GM23248 (cell line): ENCODE measurements at places on chromosomes 4 and X.

DNA sequence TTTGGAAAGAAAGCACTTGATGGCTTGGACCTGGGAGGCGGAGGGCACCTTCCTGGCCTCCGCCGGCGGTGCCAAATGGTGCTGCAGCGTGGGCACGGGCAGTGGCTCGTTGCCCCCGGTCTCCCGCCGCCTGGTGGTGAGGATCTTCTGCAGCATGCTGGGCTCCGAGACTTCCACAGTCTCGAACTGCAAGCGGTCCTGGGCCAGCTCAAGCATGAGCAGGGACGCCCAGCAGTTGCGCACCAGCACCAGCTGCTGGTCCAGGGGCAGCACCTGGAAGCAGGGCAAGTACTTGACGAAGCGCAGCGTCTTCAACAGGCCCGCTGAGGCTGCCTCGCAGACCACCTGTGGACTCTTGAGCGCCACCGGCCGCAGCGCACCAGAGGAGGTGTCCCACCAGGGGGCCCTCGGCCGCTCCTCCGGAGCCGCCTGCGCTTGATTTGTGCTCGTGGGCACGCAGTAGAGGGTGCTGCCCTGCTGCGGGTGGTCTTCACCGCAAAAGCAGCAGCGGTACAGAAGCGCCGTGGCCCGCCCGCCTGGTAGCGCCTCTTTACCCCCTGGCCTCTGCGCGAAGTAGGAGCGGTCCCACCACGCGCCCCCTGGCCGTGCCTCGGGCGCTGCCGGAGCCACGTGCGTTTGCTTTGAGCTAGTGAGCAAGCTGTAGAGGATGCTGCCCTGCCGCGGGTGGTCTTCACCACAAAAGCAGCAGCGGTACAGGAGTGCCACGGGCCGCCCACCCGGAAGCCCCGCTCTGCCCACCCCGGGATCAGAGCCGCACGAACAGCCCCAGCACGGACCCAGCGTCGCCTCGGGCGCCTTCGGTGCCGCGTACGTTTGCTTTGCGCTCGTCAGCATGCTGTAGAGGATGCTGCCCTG is 689 bp downstream of the NR0B1 start:
- DNase-seq = peak; percentile 45

DNA sequence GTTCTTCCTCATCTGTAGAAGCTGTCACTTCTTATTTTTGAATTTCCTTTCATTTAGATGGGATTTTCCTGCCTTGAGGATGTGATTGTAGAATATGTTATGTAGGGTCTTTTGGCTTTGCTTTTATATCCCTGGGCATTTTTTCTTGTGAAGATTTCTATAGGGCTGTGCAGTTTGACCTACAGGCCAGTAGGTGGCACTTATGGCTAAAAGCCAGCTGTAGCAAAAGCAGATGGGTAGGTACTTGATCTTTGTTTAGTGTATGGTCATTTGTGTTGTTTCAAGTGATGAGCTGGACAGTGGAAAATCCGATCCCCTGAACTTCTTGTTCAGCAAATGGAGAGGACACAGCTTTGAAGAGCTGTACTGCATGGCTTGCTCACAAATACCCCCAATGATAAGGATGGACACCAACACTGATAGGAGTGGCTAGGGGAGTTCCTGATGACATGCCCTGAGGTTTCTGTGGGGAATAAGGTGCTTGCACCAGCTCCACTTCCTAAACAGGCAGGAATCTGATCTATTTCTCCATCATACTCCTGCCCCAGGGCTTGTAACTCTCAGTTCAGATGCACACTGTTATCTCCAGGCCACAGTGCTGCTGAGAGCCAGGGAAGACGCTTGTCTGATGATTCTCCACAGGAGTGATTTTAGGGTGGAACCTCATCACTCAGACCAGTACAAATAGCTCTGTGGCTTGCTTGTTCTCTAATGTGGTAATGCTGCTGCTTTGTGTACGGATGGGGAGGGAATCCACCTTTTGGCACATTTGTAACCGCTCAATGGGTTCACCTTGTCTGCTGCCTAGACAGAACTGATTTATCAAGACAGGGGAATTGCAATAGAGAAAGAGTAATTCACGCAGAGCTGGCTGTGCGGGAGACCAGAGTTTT is 417.1 kb upstream of the MAGEB16 start:
- DNase-seq = peak; percentile 28

GRCh38 chr4:3462790-3463415 is at the start of gene DOK7:
Gene DOK7, plus strand, starts transcription at chr4:3463306. Its CDS starts 70 bp downstream, at chr4:3463376.
- peak; percentile 17 for DNase-seq

GRCh38 chrX:137215467-137215866 is 181.7 kb upstream of the GPR101 start:
- no peak for DNase-seq

GRCh38 chr4:8649631-8650361 is 57.2 kb downstream of the CPZ start:
- DNase-seq = no peak

DNA sequence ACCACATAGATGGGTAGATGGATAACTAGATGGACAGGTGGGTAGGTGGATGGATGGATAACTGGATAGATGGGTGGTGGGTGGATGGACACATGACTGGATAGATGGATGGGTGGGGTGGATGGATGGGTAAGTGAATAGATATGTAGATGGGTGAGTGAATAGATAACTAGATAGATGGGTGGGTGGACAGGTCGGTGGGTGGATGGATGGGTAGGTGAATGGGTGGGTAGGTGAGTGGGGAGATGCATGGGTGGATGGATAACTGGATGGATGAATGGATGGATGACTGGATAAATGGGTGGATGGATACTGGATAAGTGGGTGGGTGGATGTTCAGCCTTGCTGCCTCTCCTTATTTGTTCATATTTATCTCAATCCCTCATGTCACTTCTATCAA is 52.1 kb upstream of the MTNR1A start:
- no peak for DNase-seq

DNA sequence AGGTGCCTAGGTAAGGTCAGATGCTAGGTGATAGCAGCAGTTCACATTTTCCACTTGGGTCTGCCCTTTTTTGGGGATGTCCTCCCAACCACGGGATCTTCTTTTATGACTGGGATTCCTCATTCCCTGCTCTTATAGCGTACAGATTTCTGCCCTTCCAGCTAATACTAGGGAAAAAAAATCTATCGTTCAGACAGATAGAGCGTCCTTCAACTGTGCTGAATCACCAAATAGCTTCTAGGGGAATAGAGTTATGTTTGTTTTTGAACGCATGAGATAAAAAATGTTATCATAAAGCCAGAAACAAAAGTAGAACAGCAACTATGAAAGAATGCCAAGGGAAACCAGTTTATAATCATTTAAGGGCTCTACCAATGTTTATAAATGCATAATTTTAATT is 13.0 kb downstream of the RAP2C start:
- no peak for DNase-seq

GRCh38 chr4:13137390-13137789 is 346.8 kb downstream of the RAB28 start:
- DNase-seq = no peak

DNA sequence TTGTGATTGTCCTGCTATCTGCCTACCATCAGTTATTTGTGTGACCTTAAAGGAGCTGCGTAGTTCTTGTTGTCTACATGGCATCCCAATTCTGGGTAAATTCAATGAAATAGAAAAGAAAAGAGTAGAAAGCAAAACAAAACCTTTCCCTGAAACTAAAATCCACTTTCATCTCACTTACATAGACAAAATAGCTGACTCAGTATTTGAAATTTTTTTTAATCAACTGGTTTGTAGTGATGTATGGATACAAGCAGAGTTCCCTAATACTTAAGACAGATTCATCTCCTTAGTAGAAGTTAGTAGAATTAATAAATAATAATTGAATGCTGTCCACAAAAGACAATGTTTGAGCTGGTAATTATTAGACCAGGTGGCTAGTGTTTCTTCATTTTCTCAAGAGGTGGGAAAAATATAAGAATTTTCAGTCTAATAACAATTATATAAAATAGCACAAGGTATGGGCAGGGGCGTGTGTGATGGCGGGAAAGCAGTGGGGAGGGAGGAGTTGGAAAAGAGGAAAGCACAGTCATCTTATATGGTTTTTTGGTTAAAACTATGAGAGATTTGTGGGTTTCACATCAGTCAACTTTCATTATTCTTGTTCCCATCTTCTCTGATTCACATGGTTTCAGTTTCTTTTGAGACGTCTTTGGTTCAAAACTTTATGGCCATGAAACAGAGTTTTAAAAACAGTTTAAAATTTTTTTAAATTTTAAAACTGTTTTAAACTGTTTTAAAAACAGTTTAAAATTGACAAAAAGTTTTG is 275.2 kb downstream of the SPRY1 start:
- no peak for DNase-seq

DNA sequence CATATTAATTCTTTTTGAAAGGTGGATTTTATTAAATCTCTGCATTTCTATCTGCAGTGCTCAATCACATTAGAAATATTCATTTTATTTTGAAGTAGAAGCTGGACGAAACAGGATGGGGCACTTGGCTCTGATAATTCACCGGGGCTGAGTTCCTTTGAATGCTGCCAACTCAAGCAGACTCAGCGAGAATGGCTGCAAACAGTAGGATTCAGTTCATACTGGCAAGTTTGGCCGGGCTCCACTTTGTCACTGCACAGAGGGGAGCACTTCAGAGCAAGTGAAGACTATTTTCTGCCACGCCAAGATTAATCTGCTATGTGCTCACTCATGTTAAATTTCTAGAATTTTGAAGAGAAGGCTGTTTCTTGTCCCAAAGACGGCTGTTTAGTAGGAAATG is 30.7 kb upstream of the KLHL8 start:
- DNase-seq = peak; percentile 9

GRCh38 chrX:95733426-95733825 is 951.2 kb upstream of the DIAPH2 start:
- DNase-seq = no peak

- peak; percentile 66 for DNase-seq
Observed at GRCh38 chrX:112341598-112341997, 259.0 kb upstream of the TRPC5 start.

GRCh38 chr4:38757945-38758600 is 24.7 kb downstream of the TLR10 start:
- DNase-seq = no peak

DNA sequence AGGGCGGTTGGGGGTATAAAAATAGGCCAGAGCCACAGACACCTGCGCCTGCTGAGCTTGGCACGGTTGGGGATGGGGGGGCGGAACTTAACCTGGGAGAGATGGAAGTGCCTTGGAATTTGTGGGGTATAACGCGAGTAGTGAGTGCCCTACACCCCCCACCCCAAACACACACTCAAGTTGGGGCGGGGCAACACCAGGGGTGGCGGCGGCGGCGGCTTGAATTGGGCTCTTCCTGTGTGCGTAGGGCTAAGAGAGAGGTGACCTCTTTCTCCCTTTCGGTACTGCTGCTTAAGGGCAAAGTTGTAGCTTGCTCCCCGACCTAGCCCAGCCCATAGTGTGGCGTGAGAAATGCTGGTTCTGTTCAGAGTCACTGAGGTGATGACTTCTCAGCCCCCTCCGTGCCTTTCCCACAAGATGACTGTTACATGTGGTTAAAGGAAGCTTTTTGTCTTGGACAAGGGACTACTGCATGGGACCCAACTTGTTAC is 839 bp downstream of the STK26 start:
- no peak for DNase-seq

DNA sequence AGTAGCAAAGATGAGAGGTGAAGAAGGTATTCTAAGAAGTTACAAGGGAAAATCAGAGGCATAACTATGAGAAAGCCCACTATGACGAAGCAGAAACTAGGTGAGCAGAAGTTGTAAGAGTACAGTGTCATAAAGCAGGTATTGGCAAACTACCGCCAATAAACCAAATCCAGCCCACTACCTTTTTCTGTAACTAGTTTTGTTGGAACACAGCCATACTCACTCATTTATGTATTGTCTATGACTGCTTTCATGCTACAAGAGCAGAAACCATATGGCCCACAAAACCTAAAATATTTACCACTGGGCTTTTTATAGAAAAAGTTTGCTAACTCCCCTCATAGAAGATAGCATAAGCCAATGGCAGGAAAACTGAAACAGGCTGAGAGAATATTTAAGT is 31.8 kb upstream of the ZCCHC13 start:
- DNase-seq = no peak

DNA sequence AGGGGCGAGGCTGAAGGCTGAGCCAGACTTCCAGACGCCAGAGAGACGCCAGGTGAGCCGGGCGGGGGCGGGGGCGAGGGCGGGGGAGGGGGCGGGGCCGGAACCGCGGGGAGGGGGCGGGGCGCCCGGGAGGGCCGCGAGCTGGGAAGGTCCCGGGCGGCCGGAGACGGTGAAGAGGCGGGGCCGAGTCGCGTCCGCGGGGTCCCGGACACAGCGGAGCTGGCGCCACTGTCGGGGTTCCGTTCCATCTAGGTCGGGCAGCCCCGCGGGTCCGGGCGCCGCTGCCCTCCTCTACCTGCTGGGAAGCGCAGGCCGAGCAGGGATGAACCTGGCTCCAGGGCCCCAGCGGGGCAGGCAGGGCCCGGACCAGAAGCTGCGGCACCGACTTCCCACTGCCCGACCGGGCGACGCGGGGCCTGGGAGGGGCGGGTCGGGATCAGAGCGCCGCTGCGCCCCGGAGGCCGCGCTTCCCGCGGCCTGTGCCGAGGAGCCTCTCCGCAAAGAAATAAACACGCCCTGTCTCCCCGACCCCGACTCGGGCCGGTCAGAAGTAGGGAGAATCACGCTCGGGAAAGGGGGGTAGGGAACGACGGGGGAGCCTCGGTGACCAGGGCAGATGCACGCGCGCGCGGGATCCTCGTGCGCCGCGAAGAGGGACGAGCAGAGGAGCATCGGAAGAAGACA is 10.6 kb downstream of the HMX1 start:
- no peak for DNase-seq
